Activated T-cell treated with anti-CD3 and anti-CD28 coated beads for 4 hours (primary cell): ENCODE measurements at places on chromosomes 3 and 15.
A peak's percentile ranks its signal among the peaks of the same experiment; 100 is the strongest.

DNA sequence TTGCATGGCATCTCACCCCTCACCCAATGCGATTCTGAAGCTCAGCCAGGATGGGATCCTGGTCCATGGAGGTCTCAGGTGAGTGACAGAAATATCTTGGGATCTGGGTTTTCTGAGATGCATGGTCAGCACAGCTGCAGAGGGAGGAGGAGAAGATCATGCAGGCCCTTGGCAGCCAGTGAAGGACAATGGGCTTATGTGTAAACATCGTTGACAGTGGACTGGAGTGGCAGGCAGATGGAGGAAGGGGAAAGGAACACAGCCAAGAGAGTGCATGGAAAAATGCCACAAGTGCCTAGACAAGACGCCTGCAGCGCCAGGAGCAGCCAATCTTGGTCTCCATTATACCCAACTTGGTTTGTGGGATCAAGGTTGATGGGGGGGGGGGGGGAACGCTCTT is 347.9 kb downstream of the MCTP2 start:
- no peak for DNase-seq

- DNase-seq: no peak
These were observed 706 bp downstream of the CAV3 start for GRCh38 chr3:8734137-8734878.

DNA sequence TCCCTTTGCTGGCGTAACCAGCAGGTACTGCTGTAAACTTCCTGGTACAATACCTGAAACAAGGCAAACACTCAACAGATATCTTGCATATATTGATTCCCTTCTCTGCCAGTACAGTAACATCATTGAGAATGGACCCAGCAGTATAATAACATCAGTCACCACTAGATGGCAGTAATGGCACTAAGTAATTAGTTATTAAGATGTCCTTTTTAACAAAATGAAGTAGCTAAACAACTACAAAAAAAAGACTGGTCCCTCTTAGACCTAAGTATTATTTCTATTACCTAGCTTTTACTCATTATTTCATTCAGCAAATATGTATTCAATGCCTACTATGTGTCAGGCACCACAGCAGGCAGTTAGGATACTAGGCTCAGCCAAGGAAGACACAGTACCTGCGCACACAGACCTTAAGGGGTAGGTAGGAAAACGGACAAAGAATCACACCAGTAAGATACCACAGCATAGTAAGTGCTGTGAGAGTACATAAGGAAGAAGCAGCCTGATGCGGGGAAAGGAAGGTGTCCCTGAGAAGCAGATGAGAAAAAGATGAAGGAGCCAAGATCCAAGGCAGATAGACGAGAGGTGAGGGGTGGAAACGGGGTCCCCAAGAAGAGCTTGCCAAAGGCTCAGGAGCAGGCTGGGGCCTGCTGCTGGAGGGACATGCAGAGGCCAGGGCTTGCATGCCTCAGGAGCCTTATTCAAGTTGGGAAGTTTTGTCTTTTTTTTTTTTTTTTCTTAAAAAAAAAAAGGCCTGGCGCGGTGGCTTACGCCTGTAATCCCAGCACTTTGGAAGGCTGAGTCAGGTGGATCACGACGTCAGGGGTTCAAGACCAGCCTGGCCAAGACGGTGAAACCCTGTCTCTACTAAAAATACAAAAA is 102.7 kb upstream of the CHD2 start:
- peak; percentile 37 for DNase-seq

- no peak for DNase-seq
These were observed 113.3 kb downstream of the TBC1D2B start for GRCh38 chr15:77964193-77964592.

DNA sequence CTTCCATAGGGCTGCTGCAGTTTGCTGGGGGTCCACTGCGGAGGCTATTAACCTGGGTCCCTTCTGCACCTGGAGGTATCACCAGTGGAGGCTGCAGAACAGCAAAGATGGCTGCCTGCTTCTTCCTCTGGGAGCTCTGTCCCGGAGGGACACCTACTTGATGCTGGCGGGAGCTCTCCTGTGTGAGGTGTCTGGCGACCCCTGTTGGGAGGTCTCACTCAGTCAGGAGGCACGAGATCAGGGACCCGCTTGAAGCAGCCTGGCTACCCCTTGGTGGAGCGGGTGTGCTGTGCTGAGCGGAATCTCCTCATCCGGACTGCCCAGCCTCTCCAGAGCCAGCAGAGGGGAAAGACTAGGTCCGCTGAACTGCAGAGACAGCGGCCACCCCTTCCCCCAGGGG is 56.0 kb upstream of the CTXND1 start:
- no peak for DNase-seq

- no peak for DNase-seq
These were observed 59.2 kb downstream of the SRGAP3 start for GRCh38 chr3:9190276-9190675.

DNA sequence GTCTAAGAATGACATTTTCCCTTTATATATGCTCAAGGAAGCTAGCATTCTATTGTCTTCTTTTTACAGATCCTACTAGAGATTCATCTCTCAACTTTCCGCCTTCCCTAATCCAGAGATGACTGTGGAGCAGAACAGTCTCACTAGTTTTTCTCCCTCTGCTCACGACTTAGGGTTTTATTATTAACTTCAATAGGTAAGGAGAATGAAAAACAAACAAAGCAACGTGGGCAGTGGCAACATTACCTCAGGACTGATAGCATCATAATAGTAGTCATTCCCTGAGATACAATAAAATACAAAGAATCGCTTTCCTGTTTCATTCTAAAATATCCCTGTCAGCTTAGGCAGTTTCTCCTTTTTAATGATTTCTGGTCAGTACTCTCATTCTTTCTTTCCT is 154.3 kb upstream of the PLAAT1 start:
- DNase-seq: no peak

- no peak for DNase-seq
These were observed 32.4 kb upstream of the PIK3R4 start for GRCh38 chr3:130779031-130779430.

GRCh38 chr3:66427352-66427751 is 73.5 kb downstream of the LRIG1 start:
- DNase-seq: no peak
